ENCODE measurements at places on chromosomes 16 and 17.

GRCh38 chr16:77295896-77296295 lies 96.7 kb downstream of the SYCE1L start:
- no peak for DNase-seq

- DNase-seq, result no peak
Observed at GRCh38 chr17:82698974-82699442, 510 bp upstream of the RAB40B start.

- no peak for DNase-seq
Observed at GRCh38 chr16:69859105-69859989, 91.8 kb upstream of the CLEC18A start.

DNA sequence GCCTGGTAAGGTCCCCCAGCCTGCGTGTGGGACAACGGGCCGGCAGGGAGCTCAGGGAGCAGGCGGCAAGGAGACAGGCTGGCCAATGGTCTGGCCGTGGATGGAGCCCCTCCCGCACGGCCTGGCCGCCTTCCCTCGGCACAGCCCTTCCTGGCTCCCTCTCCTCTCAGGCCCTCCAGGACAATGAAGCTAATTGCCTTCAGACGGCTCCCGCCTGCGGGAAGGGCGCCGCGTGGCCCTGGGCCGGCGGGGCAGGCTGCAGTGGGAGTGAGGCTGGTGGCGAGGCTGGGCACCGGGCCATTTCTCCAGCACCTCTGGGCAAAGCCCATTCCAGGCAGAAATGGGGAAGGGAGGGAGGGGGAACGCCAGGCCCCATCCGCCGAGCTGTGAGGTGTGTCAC lies 50.9 kb downstream of the ENGASE start:
- DNase-seq, result no peak

DNA sequence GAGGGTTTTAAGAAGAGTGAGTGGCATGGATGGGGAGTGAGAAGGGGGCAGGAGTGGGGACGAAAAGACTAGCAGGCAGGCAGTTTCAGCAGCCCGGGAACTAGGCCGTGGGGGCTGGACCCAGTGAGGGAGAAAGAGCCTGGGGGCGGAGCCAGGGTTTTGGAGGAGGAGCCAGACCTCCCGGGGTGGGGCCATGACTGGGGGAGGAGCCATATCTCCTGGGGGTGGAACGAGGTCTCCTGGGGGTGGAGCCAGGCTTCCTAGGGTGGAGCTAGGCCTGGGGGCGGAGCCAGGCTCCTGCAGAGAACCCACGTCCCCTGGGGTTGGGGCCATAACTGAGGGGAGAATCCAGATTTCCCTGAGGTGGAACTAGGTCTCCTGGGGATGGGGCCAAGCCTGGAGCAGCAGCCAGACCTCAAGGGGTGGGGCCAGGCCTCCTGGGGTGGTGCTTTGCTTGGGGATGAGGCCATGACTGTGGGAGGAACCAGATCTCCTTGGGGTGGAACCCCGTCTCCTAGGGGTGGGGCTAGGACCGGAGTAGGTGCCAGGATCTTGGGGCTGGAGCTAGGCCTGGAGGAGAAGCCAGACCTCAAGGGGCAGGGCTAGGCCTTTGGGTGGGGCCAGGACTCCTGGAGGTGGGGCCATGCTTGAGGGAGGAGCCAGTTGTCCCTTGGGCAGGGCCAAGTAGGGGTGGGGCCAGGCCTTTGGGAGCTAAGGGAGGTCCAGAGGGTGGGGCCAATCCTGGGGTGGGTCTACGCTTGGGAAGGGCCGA lies 41.7 kb upstream of the JPH3 start:
- peak; percentile 64 for DNase-seq

GRCh38 chr16:57577214-57577613 lies 34.8 kb downstream of the ADGRG5 start:
- DNase-seq, result no peak

DNA sequence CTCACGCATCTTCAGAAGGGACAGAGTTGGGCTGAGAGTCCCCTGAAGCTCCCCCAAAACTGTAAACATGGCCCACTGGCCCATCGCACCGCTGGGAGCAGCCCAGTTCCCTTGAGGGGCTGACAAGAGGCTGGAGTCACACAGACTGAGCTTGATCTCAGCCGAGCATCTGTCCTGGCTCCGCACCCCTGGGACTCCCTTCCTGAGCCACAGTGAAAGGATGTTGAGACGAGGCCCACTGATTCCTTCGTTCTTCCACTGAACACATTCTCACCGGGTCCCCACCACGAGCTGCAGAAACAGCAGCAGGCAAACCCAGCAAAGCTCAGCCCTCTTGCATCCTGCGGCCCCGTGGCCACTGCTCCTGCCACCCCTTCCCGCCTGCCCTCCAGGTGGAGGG lies 145.9 kb upstream of the CIBAR2 start:
- DNase-seq, result no peak

DNA sequence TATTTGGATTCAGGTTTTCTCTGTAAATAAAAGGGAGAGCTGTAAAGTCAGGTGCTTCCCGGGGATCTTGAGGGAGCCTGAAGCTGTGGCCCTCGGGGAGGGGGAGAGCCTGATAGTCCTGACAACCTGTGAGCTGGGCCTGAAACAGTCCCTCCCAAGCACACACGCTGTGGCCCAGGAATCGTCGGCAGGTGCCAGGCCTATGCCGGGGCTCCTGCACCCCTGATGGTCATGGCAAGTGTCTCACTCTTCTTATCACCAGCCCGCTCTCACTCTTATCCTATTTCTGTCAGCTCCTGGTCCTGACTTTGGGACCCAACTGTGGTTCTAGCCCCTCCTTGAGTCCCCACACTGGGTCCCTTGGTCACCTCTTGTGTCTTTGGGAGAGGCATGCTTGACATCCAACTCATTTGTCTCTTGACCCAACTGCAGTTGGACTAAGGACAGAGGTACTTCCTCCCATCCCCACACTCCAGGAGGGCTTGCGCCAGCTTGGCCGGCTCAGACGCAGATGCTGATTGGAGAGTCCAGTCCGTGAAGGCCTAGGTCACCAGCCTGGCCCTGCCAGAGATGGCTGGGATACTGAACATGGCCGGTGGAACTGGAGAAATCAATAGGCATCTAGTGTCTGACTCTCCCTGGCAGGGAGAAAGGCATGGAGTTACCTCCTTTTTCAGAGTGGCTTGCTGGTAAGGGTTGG lies 170.5 kb upstream of the WSCD1 start:
- no peak for DNase-seq

DNA sequence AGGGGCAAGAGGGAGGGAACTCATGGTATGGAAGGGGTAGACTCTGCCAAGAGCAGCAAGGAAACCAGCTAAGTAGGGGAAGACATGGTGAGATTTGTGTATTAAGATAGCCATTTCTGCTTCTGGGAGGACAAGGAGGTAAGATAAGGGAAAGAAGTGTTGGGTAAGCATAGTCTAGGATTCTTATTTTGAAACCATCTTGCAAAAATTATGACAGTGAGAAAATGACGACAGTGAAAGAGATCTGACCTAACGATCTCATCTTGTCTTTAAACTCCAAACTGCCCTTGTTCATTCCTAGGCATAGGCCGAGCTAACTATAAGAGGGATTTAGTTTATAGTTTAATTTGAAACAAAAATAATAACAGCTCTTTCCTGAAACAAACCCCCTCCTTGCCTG lies 5.6 kb upstream of the RBL2 start:
- no peak for DNase-seq

- DNase-seq, result no peak
Observed at GRCh38 chr16:75053791-75054555, 55.1 kb downstream of the ZNRF1 start.

All from activated CD8-positive, alpha-beta memory T cell treated with anti-CD3 and anti-CD28 coated beads for 24 hours (primary cell).